Activated B cell treated with CpG ODN at 0.5 μM for 24 hours (primary cell): ENCODE measurements at places on chromosomes 4 and X. TPM values are rescaled to one million over a fixed set of nuclear protein-coding genes. Genes with fewer than 3 reads are reported as not detected.

The FGB gene
- total RNA-seq: not detected in 2 replicates

DNA sequence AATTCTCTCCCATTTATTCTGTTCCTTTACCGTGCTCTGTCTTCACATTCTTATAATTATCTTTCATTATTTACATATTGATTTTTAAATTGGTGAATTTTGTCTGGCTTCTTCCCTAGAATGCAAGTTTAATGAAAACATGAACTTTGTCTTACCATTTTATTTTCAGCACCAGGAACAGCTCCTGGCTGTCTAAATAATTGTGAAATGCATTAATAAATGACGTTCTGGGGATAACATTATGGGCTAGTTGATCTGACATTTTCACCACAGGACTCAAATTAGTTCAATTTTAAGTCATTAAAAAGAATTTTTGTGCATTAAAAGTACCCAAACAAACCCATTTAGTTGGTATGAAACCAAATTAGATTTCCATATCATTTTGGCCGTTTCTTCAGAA, 97.5 kb downstream of the KCTD8 start:
- DNase-seq: no peak

DNA sequence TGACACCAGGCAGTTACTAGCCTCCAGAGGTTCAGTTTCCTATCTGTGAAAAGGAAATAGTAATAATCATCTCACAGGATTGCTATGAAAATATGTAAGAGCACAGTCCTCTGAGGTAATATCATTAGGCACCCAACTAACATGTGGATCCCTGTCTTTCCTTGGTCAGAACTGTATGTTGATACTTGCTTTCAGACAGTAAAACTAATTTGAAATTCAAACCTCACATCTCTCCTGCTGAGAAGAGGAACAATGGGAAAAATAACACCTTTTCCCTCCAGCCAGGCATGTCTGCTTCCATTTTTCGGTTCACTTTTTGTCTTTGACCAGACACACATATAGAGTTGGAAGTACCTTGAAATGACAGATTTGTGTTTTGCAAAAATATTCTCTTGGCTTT, 262.7 kb downstream of the IL15 start:
- DNase-seq: no peak

GRCh38 chr4:33184657-33185290, 2464.6 kb downstream of the PCDH7 start:
- DNase-seq: no peak

DNA sequence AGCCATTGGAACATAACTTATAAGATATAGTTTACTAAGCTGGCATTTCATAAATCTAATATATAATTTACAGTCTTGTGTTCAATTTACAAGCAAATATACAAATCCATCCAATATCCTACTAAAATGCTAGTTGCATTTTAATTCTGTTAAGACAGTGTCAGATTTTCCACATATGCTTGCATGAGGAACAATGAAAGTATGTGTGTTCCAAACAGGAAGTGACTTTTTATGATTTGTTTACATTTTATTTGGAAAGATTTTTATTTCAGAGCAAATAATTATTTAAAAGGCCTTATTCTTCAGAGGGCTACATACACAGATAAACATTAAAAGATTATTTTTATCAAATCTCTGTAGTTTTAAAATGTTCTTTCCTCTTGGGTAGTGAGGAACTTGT, 130.1 kb downstream of the KLHL34 start:
- DNase-seq: no peak

DNA sequence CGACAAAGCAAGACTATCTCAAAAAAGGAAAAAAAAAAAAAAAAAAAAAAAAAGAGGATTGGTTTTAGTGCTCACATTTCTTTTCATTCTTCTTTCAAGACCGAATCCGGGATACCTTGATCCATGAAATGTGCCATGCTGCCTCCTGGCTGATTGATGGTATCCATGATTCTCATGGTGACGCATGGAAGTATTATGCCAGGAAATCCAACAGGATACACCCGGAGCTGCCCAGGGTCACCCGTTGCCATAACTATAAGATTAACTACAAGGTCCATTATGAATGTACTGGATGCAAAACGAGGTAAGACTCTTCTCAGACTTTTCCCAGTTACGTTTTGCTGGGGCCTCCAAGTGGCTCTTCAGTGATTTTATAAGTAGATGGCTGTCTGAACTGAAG, 6.1 kb downstream of the CXCR3 start:
- DNase-seq: no peak

GRCh38 chr4:20015636-20016224, 236.0 kb upstream of the SLIT2 start:
- DNase-seq: no peak
